ENCODE measurements at places on chromosomes 5 and 9.
A peak's percentile ranks its signal among the peaks of the same experiment; 100 is the strongest.

GRCh38 chr5:76813982-76814562, 4.8 kb upstream of the F2RL1 start:
- no peak for DNase-seq

GRCh38 chr5:115772731-115773475, 43.6 kb downstream of the CDO1 start:
- DNase-seq = no peak

- DNase-seq = no peak
Measured at GRCh38 chr9:21661626-21662025, 140.8 kb upstream of the MTAP start.

- DNase-seq = no peak
Measured at GRCh38 chr9:121783521-121784507, 132.4 kb downstream of the DAB2IP start.

DNA sequence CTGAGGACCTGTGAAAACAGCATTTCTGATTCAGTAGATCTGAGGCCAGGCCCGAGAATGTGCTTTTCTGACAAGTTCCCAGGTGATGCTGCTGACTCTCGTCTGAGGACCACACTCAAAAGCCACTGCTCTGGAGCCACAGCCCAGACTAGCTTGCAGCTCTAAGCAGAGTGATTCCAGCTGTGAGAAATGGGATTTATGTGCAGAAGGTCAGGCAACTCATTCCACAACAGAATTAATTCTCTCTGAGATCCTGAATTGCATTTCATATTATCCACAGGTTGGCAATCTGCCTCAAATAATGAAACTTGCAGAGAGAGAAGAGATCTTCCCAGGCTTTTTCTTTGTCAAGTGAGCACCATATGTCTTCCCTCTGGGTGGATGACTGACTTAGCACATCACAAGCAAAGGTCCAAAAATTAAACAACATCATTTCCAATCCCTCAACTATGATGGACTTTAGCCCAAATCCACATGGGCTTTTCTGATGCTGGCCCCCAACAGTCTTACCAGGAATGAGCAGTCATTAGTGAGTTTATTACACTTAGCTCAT, 140.2 kb downstream of the ALDH1A1 start:
- no peak for DNase-seq

DNA sequence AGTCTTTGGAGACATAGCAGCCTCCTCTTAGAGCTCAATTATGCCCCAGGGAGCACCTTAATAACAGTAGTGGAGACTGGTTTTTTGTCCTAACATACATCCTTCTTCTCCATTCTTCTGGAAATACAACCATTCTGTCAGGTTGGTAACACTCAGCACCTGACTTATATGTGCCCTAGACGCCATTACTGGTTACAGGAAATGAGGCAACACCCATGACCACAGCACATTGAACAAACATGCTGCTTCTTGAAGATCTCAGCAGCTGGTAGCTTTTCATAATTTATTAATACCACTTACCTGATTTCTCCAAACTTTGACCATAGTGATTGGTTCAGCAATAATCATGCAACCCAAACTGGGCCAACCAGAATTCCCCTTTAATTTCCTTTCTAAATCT, 25.1 kb upstream of the TRPM3 start:
- no peak for DNase-seq

- DNase-seq = no peak
Measured at GRCh38 chr5:100566382-100567141, 31.4 kb downstream of the FAM174A start.

GRCh38 chr9:38008168-38009034, 60.6 kb downstream of the SHB start:
- DNase-seq = peak; percentile 50

DNA sequence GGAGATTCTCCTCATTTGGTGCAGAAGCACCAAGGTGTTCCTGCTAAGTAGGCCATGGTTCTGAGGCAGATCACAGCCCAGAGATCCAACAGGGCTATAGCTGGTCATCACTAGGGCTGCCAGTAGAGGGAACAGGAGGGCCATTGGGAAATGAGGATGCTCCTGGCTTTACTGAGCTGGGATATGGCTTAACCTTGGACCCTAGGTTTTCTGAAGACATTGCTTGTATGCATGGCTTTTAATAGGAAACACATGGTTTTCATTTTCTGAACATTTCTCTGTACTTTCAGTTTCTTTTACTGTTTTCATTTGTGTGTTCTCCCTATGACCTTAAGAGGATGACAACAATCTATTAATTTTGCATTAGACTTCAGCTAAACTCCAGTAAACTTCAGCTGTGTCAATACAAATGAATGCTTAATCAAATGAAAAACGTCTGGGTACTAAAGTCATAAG, at the start of gene IFNW1:
TSS of gene IFNW1 (minus strand) at position 406 of the 456 bp plus-strand sequence. CDS start at position 144, 262 bp downstream.
- DNase-seq = no peak

- DNase-seq = peak; percentile 49
Measured at GRCh38 chr9:5186416-5187169, 1.2 kb upstream of the INSL6 start.

DNA sequence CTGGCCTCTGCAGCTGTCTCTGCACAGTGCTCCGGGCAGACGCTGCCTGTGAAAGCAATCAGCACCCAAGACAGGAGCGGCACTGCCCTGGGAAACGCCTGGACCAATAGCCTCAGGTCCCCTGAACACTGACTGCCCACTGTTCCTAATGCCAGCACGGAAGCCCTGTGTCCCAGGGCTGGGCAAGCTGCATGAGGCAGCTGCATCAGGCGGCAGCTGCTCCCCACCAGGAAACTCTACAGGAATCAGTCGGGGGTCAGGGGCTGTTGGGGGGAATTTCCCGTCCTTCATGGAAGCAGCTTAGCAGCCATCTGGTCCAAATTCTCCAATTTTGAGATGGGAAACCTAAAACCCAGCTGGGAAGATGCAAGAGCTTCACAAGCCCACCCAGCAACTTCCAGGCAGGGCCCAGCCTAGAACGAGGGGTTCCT, 118.6 kb downstream of the VAV2 start:
- DNase-seq = peak; percentile 2

DNA sequence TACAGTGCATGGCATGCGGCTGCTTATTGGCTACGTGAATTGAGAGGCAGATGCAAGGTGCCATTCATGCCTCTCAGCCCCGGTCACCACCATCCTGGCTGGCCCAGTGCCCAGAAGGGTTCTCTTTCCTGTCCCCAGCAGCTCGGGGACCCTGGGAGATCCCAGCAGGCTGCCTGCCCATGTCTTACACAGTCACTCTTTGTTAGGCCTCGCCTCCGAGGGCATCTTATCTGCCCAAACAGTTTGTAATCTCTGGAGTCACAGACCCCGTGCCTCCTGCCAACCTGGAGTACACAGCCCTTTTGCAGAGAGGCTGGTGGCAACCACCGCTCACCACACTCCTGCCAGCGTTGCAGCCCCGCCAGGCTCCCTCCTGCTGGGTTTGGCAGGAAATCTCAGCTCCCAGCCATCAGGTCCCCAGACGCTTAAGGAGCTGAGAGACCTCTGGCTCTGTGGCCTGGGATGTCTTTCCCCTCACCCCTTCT, 7.0 kb upstream of the AK1 start:
- DNase-seq = peak; percentile 84

DNA sequence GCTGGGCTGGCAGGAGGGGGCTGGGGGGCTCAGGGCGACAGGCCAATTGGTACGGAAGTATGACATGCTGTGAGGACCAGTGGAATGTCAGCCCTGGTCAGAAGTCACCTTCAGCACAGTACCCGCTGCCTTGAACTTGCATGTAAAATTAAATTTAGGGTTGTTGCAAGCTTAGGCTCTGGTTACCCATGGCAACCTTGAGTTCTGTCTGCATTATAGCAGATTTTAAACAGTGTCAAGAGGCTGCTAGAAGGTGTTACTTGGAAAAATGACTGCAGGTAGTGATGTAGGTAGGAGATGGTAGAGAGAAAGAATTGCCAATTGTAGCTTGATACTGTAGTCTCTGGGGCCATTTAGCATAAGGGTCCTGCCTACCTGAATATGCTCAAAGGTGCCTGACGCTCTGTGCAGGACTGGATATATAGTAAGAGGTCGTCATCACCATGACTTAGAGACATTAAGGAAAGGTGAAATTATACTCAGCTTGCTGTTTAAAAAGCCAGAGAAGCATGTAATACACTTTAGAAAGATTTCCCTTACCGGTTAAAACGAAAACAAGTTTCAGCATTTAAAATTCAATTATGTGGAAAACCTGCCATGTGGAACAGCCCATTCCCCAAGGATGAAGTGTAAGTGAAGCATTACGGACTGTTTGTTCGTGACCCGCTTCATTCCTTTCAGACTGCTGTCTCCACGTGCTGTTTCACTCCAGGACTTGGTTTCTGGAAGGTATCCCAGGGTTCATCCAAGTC, 169.0 kb downstream of the PDZD2 start:
- no peak for DNase-seq

- peak; percentile 43 for DNase-seq
Measured at GRCh38 chr5:126384985-126385384, 38.2 kb upstream of the GRAMD2B start.

DNA sequence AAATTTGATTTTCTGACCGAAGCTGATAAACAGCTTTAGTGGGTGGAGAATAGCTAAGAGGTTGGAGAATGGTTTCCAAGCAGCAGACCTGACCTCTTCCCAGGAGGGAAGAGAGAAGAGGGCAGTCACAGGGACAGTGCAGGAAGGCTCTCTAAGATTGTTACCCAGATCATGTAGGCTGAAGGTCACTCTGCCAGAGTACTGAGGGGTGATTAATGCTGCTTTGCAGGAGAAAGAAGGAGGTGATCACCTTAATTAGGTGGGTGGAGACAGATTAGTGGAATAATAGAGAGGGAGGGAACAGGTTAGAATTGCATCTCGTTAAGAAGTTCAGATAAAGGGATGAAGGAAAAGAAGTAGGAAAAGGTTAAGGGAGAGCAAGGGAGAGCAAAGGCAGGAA, 440.5 kb downstream of the BRINP1 start:
- no peak for DNase-seq

- DNase-seq = no peak
Measured at GRCh38 chr9:116234081-116234480, 80.5 kb downstream of the PAPPA start.

DNA sequence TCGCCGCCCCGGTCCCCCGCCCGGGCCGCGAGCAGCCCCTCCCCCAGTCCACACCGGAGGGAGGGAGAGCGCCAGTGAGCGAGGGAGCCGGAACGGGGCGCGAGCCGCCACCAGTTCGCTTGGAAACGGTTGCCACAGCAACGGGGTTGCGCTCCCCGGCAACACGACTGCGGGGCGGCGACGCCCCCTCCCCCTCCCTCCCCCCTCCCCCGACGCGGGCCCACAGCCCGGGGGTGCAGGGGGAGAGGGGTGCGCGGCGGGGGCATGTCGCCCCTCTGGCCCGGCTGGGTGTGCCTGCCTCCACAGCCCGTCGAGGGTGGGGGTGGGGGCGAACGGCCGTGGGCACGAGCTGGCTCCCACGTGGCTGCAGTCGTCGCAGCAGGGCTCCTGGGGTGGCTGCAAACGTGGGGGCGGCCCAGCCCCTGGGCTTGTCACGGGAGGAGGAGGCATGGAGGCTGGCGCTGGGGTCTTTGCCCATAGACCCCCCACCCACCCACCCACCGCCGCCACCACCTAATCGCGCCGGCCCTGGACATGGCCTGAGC, 524 bp downstream of the PRR7 start:
- DNase-seq = peak; percentile 82

- DNase-seq = no peak
Measured at GRCh38 chr9:91776409-91777291, 173.4 kb downstream of the ROR2 start.

GRCh38 chr9:127159325-127159801, 36.9 kb upstream of the ANGPTL2 start:
- DNase-seq = peak; percentile 31

DNA sequence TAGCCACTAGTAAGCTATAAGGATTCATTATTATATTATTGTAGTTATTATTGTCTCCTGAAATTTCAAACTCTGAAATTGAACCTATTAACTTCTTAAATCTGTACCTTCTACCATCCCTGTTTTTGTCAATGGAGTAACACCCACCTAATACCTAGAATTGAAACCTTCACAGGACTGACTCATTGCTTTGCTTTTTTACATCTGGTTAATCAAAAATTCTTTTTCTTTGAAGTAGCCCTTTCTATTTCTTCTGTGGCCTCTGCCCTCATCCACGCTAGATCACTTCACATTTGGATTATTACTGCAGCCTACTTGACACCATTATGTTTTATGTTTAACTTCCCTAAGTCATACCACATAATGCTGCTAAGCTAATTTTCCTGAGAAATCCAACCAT, 35.6 kb downstream of the RBM27 start:
- no peak for DNase-seq

GRCh38 chr5:67243349-67243748, 46.8 kb upstream of the CD180 start:
- no peak for DNase-seq

DNA sequence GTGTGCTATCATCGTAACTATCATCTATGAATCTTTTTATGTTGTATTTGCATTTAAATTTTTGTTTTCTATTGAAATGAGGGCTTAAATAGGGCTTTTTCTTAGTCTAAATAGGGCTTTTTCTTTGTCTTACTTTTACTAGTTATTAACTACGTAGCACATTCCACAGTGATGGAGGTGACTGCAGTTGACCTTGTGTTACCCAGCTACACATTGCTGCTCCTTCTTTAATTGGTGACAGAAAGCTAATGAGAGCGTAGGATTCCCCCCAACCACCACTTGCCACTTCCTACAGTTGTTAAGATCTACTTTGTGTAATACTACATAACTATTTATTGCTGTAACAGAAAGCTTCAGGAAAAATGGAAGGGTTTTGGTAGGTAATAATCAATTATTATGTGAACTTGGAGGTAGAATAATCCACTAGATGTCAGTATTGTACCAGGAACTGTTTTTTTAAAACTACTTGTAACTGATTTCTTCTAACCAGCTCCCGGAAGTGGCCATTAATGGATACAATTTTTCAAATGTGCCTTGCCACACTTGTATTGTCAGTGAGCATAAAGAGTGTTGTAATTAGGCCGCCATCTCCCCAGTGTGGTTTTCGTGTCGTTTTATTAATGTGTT, 18.0 kb downstream of the MTRR start:
- DNase-seq = no peak

GRCh38 chr5:172939071-172939470, 20.2 kb upstream of the RPL26L1 start:
- peak; percentile 57 for DNase-seq

DNA sequence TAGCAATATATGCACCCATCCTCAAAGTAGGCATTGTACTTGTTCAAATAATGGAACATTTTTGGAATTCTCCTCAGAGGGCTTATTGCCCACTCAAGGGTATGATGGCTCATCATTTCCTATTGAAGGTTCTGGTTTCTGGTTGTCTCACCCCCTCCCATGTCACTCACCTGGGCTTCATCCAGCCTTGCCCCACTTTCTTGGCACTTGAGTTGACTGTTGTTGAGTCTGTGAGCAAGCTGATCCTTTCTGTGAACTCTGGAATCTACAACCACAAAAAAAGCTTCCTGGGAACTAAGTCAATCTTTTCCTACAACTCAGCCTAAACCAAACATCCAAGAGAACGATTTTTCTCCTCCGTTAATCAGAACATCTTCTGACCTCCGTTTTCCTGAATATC, 73.9 kb upstream of the ANKH start:
- DNase-seq = no peak

GRCh38 chr5:150918613-150919012, 13.8 kb upstream of the ZNF300 start:
- no peak for DNase-seq

GRCh38 chr5:157148734-157149615, 6.3 kb upstream of the MED7 start:
- peak; percentile 86 for DNase-seq
